SK-N-MC (cell line): ENCODE measurements at places on chromosomes 7 and 10.

- DNase-seq = no peak
These were observed 278.3 kb downstream of the HGF start for GRCh38 chr7:81491573-81491972.

DNA sequence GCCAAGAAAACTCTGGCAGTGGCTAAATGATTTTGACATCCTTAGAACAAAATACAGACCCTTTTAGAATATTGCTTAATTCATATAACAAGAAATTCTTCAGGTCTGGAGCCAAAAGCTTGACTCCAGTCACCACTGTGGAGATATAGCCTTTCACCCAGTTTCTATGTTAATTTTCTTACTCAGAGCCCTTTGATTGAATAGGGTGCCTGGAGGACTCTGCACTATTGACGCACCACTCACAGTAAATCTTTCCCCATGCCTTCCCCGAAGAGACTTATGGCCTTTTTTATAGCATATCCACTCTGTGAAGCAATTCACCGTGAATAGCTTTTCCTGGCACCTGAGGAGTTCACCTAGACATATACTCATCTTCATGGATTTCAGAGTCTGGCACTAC, 613.8 kb downstream of the ZWINT start:
- DNase-seq = no peak

DNA sequence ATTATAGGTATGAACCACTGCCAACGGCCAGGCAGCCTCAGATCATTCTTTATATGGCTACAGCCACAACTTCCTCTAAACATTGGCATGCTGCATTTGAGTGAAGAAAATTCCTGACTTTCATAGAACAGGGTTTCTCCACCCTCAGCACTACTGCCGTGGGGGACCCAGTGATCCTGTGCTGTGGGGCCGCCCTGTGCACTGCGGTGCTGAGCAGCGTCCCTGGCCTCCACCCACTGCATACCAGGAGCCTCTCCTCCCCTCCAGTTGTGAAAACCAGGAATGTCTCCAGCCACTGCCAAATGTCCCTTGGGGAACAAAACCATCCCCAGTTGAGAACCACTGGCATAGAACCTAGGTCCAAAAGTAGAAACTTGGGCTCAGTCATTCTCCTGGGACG, 15.8 kb downstream of the CNPY1 start:
- DNase-seq = no peak

- DNase-seq = no peak
These were observed 36.0 kb downstream of the GNA12 start for GRCh38 chr7:2807845-2808772.

DNA sequence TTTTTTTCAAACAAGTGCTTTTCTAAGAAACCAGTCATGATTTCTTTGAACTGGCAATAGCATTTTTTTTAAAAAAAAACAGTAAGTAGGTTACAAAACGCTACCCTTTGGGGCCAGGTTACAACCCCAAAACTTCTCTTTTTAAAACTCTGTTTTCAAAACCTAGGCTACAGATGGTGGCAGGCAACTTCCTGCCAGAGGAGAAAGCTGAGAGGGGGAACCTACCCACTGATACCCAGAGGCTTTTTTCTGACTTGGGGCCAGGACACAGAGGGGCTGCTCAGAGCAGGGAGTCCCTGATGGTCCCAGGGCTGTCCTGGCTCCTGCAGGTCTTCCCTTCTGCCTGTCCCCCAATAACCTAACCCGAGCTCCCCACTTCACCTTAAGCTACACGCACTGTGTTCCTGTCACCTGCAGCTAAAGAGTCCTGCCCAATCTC, 6.9 kb downstream of the STN1 start:
- DNase-seq = no peak
